Activated CD4-positive, alpha-beta memory T cell treated with anti-CD3 and anti-CD28 coated beads, Interleukin-2, amount 10 ng/mL, durations not matched to agents 7 days and 5 days (primary cell): ENCODE measurements at places on chromosomes 12 and 14.

- no peaks in the 10 kb centered on the region for H3K4me1 ChIP-seq
- H3K27ac ChIP-seq = no peak overlapping the region
- H3K36me3 ChIP-seq = no peaks in the 10 kb centered on the region
- no peaks in the 10 kb centered on the region for H3K27me3 ChIP-seq
Observed at GRCh38 chr12:65622056-65622455, 202.2 kb upstream of the HMGA2 start.

DNA sequence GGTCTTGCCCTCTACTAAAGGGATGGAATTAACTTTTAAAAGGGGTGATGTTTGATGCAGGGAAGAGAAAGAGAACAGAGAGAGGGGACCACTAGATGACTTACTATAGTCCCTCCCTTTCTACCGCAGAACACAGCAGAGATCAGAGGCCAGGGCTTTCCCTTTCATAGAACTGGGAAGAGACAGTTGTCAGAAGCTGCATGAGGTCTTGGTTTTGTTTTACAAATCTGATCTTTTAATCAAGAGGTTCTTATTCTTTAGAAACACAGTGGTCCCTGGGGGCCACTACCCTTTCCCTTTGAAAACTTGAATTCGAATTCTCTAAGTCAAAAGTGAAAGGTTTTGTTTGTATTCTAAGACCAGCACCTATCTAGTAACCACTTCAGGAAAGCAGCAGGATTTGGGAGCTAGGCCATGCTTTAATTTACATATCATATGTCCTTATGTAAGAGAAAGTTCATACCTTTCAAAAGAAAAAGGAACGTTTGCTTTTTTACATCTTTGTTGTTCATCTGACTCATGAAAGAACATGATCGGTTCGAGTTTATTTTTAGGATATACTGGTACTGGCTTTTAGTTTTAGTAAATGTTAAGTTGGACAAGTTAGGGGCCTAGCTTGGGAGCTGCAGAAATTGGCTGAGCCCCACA is 6.3 kb downstream of the FBXL14 start:
- no peaks in the 10 kb centered on the region for H3K27me3 ChIP-seq
- H3K4me1 ChIP-seq = peaks cover 54% of the 10 kb centered on the region
- no peak overlapping the region for H3K27ac ChIP-seq
- peaks cover 42% of the 10 kb centered on the region for H3K36me3 ChIP-seq
- no peak overlapping the region for H3K4me3 ChIP-seq
- DNase-seq = no peak

GRCh38 chr14:104927901-104928300 is 3.2 kb downstream of the PLD4 start:
- no peaks in the 10 kb centered on the region for H3K36me3 ChIP-seq
- H3K27ac ChIP-seq = no peak overlapping the region
- H3K27me3 ChIP-seq = no peaks in the 10 kb centered on the region
- DNase-seq = no peak

- peaks cover 20% of the 10 kb centered on the region for H3K27me3 ChIP-seq
- no peak overlapping the region for H3K4me3 ChIP-seq
- no peak for DNase-seq
- H3K4me1 ChIP-seq = peaks cover 3% of the 10 kb centered on the region
- H3K36me3 ChIP-seq = no peaks in the 10 kb centered on the region
- H3K27ac ChIP-seq = no peak overlapping the region
Observed at GRCh38 chr14:54718046-54718445, 151.1 kb downstream of the SAMD4A start.
